ENCODE measurements at places on chromosomes 12 and 14.

- DNase-seq = peak; percentile 69
Observed at GRCh38 chr14:94136575-94137331, 7.3 kb upstream of the IFI27L2 start.

DNA sequence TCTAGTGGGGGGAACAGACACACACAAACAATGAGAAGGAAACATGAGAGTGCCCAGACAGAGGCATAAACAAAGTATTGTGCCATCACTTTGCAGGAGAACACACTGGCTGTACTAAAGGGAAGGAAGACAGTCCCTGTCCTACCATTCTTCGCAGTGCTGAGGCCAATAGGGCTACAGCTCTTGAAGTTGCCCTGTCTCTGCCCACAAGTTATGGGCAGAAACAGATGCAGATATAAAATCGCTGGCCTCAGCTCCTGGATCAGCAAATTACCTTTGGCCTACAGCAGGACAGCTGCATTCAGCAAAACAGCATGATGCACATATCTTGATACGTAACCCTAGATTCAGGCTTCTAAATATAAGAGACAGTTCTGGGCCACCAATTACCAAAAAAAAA is 23.0 kb upstream of the PRKAB1 start:
- DNase-seq = no peak

GRCh38 chr14:29684926-29685325 is 242.7 kb downstream of the PRKD1 start:
- DNase-seq = no peak

DNA sequence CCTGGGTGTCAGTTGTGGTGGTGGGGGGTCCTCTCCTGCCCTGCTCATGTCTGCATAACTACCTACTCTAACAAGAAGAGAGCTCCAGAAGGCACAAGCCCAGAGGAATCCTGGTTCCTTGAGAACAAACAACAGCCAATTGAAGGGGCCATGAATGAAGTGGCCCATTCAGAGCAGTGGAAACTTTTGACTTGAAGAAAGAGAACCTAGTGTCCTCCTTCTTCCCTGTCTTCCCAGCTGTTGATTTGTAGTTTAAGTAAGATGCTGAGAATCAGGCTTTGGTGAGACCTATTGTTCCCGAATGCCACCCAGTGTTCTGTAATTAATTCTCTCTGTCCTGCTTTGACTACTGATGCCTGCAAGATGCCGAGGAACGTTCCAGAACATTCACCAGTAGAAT is 79.2 kb downstream of the C14orf132 start:
- DNase-seq = no peak

DNA sequence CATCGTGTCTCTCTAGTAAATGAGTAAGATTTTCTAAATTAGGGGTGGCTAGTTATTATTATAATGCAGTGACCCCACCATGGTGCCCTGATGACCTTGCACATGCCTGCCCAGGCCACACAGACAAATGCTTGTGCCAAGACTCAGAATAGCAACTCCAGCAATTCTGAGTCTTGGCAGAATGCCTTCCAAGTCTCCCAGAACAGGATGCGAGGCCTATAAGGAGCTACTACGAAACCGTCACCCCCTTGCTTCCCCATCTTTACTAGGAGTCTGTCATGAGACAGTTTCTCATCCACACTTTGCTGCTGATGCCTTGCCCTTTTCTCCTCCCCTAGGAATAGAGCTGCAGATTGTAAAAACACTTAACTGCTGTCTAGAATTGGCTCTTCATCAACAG is 559.9 kb downstream of the TRHDE start:
- DNase-seq = no peak

DNA sequence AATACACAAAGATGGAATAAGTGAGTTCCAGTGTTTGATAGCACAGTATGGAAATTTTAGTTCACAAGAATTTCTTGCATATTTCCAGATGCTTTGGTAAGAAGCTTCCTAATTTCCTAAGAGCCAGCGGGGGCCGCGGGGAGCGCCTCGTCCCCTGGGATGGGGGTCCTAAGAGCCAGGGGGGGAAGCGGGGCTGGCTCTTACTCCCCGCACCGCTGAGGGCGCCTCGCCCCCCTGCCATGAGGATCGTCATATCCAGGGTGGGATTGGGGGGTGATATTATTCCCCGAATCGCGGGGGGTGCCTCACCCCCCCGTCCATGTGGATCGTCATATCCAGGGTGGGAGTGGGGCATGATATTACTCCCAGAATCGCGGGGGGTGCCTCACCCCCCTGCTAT is 100.5 kb upstream of the GNG2 start:
- no peak for DNase-seq

- DNase-seq = no peak
Observed at GRCh38 chr14:101030586-101030985, 127.1 kb upstream of the RTL1 start.

- peak; percentile 55 for DNase-seq
Observed at GRCh38 chr12:9064201-9064814, 51.4 kb downstream of the A2M start.

- peak; percentile 37 for DNase-seq
Observed at GRCh38 chr14:59632381-59632780, 55.8 kb upstream of the CCDC175 start.

DNA sequence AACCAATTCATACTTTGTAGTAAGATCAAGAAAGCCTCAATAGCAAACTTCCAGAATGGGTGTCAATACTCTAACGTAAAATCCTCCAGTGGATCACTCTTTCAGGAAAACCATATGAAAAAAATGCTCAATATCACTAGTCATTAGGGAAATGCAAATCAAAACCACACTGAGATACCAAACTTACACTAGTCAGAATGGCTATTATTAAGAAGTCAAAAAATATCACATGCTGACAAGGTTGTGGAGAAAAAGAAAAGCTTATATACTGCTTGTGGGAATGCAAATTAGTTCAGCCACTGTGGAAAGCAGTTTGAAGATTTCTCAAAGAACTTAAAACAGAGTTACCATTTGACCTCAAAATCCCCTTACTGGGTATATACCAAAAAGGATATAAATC is 49.5 kb upstream of the ATXN7L3B start:
- DNase-seq = no peak

GRCh38 chr14:39229222-39229543 is 4.5 kb upstream of the MIA2 start:
- peak; percentile 37 for DNase-seq

- DNase-seq = no peak
Observed at GRCh38 chr12:92041742-92042141, 103.9 kb downstream of the BTG1 start.

DNA sequence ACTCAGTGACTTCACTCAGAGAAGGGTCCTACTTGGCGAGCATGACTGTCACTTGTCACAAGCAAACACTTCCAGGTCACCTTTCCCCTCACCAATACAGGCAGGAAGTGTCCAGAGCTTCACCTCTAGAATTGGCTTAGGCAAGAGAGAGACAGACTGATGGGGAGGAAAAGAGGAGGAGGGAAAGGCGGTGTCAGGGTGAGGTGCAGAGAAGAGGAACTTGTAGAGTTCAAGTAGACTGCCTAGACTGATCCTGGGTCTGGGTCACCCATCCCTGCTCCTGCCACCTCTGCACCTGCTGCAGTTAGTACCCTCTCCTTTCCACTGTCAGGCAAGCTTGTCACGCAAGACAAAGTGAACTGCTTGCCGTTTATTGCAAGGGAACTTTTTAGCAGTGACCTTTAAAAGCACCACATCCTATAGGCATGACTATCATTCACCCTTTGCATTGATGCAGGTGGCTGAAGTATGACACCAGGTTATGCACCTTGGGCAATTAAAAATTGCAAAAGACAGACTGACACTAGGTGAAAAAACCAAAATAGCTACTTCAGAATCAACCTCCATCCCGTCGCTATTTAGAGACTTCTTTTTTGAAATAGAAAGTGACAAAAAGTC is 292.4 kb downstream of the SYT1 start:
- no peak for DNase-seq

- DNase-seq = no peak
Observed at GRCh38 chr12:110778833-110779577, 36.3 kb upstream of the PPP1CC start.

- no peak for DNase-seq
Observed at GRCh38 chr14:38505973-38506249, 250.0 kb upstream of the CLEC14A start.

DNA sequence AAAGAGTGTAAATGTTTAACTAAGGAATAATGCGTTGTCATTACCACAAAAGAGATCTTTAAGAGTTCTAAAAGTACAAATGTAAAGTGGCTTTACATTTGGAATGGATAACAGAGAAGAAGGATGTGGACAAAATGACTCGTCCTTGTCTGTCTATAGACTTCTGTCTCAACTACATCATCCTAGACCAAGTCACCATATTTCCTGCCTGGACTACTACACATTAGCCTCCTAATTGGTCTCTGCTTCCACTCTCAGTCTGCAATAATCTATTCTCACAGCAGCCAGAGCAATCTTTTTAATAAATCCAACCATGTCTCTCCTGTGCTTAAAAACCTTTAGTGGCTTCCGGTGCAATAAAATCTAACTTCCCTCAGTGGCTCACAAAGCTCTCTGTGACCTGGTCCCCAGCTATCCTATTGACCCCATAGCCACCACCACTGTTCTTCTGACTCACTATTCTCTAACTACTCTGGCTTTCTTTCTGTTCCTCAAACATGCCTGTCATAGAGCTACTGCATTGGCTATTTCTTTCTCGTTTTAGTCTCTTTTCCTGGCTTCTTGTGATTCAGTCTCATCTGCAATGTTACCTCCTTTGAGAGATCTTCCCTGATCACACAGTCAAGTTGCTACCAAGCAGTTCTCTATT is 91.1 kb downstream of the MYF5 start:
- DNase-seq = no peak

GRCh38 chr12:38892976-38893375 is 12.4 kb downstream of the CPNE8 start:
- DNase-seq = no peak

DNA sequence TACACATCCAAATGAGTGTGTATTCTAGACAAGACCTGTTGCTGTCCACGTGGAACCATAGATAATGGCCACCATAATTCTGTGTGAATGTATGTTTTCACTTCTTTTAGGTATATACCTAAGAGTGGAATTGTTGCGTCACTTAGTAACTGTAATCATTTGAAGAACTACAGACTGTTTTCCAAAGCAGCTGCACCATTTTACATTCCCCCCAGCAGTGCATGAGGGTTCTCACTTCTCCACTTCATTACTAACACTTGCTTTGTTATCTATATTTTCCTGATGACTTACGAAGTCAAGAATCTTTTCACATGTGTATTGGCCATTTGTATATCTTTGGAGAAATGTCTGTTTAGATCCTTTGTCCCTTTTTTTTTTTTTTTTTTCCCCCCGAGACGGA is 106.4 kb downstream of the SCFD1 start:
- DNase-seq = no peak
